HepG2 (cell line): ENCODE measurements at places on chromosomes 13 and 19.

DNA sequence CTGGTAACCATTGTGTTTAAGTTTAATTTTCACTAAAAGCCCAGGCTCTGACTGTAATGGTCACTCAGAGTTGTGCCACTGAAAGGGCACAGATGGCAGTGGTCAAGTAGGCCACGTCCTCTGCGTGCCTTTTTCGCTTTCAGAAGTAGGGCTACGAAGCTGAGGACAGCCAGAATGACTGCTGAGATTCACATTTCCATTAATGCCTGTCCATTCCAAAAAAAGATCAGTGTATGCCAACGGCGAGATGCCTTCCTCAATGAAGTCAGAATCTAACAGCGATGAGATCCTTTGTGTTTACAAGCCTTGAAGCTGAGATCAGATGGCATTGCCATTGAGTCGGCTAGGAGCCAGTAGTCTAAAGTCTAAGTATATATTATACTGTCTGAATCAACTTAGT is 311.3 kb downstream of the FGF14 start:
- no peak for DNase-seq

DNA sequence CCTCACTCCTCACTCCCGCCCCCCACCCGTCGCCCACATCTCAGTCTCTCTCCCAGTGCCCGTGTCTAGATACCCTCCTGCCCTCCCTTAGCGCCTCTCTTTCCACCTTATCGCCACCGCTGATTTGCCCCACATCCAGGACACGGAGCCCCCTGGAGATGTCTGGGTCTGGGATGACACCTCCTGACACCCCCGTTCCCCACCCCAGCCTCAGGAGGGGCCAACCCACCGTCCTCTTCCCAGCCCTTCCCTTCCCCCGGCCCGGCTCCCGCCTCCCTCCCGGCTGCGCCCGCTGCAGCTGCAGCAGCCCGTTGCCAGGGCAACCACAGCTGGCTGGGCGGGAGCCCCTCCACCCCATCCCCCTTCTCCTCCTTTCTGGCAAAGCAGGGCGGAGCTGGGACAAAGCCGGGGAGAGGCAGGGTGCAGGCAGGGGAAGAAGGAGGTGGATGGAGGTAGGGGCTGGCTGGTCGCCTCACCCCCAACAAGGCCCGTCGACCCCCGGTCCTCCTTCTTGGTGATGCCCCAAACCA is 13.5 kb downstream of the DPF1 start:
- no peak for DNase-seq

DNA sequence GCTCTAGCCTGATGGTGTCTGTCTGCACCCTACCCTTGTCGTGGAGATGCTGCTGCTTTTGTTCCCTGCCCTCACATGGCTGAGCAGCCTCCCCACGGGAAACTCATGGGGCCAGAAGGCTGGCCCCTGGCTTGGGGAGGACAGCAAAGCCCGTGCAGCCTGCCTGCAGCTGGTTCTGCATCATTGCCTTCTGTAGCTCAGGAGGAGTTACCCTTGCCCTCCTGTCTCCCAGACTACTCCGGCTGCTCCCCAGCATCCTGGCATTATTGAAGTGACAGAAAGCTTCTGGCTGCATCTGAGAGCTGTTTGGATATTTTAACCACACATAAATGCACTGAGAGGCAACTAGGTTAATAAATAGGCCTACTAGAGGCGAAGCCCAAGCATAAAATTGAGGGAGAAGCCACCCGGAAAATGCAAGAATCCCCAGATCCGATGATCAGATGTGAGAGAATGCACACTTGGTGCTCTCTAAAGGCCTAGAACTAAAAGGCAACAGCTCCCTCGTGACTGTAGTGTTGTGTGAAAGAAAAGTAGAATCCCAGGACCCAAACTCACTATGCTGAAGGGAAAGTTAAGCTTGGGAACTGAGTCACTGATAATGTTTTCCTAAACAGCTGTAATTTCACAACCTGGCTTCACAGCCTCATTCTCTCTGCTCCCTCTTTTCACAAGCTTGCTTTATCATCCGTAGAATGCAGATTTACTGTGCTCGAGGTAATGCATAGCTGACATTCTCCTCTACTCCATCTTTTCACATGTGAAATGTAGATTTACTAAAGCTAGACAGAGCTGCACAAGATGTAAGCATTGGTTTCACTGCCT is 110.8 kb downstream of the TNFRSF19 start:
- DNase-seq, result no peak

DNA sequence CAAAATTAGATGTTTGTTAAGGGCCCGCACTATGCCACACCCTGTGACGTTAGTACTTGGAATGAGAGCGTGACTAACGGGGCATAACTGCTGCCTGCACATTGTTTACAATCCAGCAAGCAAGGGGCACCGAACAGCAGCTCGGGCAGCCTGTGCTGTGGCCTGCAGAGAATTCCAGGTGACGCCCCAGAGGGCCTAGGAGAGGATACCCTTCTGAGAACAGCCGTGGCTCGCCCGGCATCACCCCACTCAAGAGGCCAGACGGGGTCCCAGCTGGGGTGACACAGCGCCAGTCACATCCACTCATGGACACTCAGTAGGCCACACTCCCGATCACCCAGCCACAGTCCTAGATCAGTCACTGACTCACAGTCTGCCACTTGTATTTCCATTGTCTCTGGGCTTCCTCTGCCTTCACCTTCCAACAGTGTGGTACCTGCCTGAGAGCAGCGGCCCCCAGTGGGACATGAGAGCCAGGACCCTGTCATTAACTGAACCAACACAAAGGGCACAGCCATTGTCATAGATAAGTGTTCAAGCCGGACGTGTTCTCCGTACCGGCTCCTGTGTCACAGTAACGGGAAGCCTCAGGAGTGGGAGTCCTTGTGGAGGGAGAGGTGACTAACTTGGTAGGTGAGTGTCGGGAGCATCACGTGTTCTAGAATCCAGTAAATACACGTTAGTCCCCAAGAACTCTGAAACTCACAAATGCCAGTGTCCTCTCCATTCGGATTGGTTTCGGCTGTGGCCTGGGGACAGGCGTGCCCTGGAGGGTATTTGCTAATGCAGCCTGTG is 7.5 kb downstream of the ZNF331 start:
- no peak for DNase-seq

DNA sequence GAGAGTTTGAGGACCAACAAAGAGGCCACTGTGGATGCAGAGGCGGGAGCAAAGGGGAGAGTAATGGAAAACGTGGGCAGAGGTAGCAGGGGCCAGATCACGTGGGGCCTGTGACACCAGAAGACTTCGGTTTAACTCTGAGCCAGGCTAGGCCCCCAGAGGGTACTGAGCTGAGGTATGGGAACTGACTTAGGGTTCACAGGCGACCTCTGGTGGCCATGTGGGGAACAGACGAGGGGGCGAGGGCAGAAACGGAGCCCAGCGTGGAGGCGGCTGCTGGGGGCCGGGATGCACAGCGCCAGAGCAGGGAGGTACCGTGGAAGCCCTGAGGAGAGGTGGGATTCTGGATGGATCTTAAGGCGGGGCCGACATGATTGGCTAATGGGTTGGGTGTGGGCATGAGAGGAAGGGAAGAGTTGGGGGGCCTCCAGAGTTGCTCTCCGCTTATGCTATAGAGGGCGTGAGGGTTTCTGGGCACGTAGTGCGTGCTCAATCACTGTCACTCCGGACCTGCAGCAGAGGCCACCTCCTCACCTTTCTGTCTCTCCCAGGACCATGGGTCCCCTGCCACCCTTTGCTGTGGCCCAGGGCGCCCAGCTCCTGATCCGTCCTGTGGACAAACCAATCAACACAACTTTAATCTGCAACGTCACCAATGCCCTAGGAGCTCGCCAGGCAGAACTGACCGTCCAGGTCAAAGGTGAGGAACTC is 13.7 kb downstream of the PVR start:
- peak; percentile 62 for DNase-seq

DNA sequence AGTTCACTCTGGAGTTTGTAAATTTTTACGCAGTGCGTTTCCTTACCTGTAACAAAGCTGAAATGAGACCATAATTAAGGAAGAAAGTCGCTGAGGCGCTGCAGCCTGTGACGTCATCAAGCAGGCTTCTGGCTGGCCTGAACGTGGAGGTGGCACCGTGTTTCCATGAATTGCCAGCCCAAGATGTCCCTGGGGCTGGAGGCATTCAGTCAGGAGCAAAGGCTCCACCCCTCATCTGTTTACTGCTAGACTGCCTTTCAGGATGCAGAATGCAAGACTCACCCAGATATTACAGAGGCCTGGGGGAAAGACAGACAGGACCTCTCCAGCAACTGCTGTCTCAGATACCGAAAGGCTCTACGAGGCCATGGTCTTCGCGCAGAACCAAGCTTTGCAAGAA is 424.6 kb downstream of the TSHZ3 start:
- no peak for DNase-seq

DNA sequence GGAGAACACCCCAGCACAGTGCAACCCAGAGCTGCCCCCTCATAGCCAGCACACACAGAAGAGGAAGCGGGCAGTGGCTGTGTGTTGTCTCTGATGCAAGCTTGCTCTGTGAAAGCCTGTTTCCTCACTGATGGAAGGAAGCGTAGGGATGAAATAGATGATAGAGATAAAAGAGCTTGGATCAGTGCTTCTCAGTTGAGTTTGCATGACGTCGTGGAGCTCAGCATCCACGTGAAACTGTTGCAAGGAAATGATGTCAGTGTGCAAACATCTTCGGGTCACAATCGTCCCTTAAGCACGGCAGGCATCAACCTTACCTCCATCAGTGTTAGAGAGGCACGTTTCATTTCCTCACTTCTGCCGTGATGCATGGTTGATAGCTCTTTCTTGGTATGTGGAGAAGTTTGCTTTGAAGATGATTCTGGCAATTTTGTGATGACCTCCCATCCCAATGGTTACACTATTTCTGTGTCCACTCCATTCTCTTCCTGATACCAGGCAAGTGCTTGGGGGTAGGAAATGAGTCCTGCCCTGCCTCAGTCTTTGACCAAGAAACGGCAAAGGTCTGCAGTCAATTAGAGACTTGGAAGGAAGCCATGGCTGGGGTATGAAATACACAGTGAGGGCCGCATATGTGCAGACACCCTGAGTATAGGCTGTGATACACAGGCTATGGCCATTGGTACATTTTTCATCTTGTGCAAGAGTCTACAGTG is 183.0 kb downstream of the ZNF536 start:
- no peak for DNase-seq
